ENCODE measurements at places on chromosomes 2 and 18.

DNA sequence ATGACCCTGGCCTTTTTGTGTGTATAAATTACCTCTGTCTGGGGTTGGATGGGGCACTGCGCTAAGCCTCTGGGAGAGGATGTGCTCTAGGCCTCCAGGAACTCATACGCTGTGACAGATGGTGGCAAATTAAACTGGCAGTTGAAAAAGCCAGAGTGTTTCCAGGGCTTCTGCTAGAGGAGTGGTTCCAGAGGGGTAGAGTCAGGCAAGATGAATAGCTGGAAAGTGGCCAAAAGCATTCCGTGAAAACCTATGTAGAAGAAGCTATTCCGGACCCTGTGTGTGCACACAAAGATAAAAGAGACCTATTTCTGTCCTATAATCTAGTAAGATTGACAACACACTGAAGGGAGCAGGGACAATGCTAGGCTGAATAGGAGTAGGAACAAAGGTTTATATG lies 84.8 kb downstream of the ACTR3 start:
- DNase-seq, result no peak

- DNase-seq, result no peak
Observed at GRCh38 chr2:134766583-134766982, 47.8 kb upstream of the TMEM163 start.

- DNase-seq, result no peak
Observed at GRCh38 chr2:158882297-158882696, 86.1 kb upstream of the TANC1 start.

DNA sequence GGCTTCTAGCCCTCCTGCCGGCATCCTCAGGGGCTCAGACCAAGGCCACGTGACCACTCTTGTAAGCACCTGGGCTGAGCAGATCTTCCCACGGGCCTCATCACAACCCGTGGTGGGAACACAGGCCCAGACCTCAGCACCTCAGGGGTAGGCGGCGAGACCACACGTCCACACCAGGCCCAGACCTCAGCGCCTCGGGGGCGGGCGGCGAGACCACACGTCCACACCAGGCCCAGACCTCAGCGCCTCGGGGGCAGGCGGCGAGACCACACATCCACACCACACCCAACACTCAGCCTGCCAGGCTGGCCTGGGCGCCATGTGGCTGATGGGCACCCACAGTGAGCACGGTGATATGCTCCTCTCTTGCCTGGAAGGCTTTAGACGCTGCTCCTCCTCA lies 334.4 kb upstream of the SALL3 start:
- no peak for DNase-seq

GRCh38 chr2:240556553-240557100 lies 1.2 kb downstream of the ANKMY1 start:
- DNase-seq, result no peak

DNA sequence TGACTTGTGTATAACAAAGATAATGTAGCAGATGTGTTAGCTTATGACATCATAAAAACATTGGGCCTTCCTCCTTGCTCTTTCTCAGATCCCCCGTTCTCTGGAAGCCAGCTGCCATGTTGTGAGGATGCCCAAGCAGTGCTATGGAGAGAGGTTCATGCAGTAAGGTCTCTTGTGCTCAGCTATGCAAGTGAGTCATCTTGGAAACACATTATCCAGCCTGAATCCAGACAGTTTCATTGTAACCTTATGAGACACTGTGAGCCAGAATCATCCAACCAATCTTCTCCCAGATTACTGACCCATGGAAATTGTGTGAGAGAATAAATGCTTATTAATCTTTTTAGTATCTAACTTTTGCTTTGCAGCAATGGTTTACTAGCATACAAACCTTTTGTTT lies 60.8 kb downstream of the ST6GAL2 start:
- DNase-seq, result no peak

DNA sequence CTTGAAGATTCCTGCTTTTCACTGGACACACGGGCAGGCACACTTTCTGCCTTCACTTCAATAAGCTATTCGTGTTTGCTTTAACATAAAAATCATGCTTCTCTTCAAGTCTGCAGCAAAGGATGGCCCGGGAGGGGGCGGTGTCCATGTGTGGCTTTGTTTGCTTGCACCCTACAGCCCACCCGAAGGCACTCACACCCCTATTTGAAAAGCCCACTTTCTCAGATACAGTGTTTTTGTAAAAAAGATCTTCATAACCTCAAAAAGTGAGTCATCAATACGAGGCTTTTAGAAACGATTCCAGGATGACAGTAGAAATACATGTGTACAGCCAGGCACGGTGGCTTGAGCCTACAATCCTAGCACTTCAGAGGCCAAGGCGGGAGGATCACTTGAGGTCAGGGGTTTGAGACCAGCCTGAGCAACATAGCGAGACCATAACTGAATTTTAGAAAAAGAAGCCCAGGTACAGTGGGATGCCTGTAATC lies 36.5 kb upstream of the HPCAL1 start:
- no peak for DNase-seq

- DNase-seq, result no peak
Observed at GRCh38 chr18:23888881-23889280, 125.7 kb upstream of the TTC39C start.
